ENCODE measurements at places on chromosomes 12 and 14.

- no peak for DNase-seq
These were observed 52.5 kb downstream of the SPIC start for GRCh38 chr12:101527682-101528081.

GRCh38 chr12:32437095-32437515 is 37.7 kb downstream of the FGD4 start:
- no peak for DNase-seq

DNA sequence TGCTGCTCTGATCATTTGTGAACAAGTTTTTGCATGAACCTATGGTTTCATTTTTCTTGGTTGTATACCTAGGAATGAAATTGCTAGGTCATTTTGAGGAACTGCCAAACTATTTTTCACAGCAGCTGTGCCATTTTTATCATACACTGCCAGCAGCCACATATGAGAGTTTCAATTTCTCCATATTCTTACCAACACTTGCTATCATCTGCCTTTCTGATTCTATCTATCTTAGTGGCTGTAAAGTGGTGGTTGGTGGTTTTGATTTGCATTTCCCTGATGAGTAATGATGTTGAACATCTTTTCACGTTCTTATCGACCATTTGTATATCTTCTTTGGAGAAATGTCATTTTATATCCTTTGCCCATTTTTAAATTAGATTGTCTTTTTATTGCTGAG is 146.1 kb downstream of the C12orf75 start:
- DNase-seq, result no peak

GRCh38 chr12:48999371-49000131 is at the start of gene DDN:
TSS of gene DDN (minus strand) at chr12:48999375. CDS start at chr12:48999287, 88 bp downstream.
- peak; percentile 86 for DNase-seq

GRCh38 chr14:100307766-100308426 is 1.7 kb upstream of the SLC25A29 start:
- DNase-seq, result peak; percentile 23

GRCh38 chr12:27539191-27539631 is 15.2 kb downstream of the PPFIBP1 start:
- DNase-seq, result no peak

- DNase-seq, result no peak
These were observed 40.9 kb downstream of the SGPP1 start for GRCh38 chr14:63686926-63687325.

DNA sequence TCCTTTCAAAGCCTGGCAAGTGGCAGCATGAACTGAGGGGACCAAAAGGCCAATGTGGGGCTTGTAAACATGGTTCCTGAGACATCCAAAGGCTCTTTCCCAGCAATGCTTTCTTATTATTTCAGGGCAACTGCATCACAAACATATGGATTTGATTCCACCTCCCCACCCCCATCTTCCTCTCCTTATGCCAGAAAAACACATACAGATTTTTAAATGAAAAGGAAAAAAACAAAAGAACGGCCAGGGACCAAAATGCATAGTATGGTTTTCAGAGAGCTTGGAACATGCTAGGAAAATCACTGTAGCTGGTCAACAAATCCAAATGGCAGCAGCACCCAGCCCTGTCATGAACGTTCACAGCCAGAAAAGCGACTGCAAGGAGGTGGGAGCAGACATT is 167.6 kb downstream of the ANO2 start:
- no peak for DNase-seq

DNA sequence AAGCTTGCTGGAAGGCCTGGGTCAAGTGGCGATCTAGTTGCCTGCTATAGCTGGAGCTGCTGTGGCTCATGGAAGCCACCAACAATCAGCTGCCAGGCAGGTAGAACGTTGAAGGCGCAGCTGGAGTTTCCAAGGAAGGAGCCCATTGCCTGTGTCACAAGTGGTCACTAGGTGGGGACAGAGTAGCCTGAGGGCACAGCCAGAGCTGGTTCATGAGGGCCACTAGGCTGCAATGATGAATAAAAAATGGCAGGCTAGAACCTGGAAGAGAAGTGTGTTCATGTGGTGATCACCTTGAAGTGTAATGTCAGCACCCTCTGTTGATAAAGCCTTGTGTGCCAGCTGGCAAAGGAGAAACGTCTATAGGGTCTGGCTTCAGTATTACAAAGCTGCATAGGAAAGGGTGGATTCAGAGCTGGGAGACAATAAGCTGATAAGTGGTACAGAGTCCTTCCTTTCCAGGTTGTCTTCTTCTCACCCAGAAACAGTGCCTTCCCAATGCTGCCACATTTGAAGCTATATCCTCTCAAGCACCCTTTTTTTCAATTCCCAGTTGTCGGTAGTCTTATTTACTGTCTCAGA is 165.8 kb downstream of the EMP1 start:
- DNase-seq, result peak; percentile 20

GRCh38 chr14:99055816-99056215 is 216.2 kb downstream of the BCL11B start:
- no peak for DNase-seq

- no peak for DNase-seq
These were observed 622.6 kb downstream of the AACS start for GRCh38 chr12:125687820-125688219.

DNA sequence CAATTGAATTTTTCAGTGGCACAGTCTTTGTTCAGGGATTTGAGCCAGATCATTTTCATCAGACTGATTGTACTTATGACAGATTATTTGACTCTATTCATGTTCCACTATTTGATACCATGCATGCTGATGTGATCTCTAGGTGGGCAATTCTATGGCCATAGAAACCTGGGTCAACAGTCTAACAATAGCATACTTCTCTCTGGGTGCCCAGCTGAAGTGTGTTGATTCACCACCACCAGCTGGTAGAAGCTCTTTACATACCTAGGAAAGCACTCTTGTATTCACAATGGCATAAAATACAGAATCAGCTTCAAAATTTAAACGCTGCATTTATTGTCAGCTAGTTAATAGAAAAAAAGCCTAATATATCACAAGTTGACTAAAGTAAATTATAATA is 90.2 kb upstream of the TMTC2 start:
- DNase-seq, result peak; percentile 54

GRCh38 chr12:31017535-31017934 is 56.1 kb upstream of the DDX11 start:
- DNase-seq, result no peak

- no peak for DNase-seq
These were observed 230.7 kb upstream of the RTL1 start for GRCh38 chr14:101134161-101134631.

DNA sequence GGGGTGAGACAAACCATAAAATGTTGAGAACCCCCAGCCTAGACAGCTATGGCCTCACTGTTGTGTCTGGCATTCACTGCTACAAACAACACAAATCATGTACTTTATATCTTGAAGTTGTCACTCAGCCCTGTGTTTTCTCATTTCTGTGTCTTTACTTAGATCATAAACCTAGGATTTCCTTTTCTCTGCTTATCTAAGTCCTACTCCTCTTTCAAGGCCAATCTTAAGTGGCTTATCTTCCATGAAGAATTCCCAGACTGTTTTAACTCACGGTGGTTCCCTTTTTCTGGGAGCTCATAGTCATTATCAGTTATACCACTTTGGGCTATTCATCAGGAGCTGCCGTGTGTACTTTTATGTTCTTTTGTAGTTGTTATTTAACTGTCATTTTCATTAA is 42.1 kb downstream of the FLRT2 start:
- no peak for DNase-seq

DNA sequence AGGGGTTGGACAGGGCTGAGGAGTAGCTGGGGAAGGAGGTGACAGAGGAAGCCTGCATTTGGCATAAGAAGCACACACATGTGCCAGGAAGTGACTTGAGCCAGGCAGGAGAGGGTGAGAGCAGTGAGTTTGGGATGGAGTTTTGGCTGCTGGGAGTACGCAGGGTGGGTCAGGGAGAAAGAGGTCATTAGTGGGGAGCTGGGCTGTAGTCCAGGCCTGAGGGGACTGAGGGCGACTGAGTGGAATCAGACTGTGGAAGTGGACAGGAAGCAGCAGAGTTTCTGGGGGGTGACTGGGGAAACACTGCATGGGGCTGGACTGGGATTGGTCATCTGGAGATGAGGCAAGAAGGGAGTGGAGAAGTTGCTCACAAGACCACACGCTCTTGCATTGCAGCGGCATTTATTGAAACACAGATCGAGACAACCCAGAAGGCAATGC is 7.6 kb downstream of the KRT85 start:
- DNase-seq, result no peak

- DNase-seq, result no peak
These were observed 8.7 kb downstream of the HOMEZ start for GRCh38 chr14:23277189-23277588.

DNA sequence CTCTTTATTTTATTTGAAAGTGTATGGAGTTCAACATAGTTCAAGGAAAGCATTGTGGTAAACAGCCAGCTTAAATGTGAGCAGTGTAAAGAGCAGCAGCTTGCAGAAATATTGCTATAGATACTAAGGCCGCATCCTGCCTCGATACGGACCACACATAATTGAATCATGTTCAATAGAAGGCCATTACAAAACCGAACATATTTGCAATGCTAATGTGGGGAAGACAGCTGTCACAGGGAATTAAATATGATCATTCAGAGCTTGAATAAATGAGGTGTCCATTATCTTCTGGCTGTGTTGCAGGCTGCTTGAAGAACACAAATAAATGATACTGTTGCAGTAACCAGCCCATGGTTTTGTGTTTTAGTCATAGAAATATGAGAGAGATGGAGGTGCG is 173.2 kb downstream of the BRMS1L start:
- DNase-seq, result no peak

DNA sequence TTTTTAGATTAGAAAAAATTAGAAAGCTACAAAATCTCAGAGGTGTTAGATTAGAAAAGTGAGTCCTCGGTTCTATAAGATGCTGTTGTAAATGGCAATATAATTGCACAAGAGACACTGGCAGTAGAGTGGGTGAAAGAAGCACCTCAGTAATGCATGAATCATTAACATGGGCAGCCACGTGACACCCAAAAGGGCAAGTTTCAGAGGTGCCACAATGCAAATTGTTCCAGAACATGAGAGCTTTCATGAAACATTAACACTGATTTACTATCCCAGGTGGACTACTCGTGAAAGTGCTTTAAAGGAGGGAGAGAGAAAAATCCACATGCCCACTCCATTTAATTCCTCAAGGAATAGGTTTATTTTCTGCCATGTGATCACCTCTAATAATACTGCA is 108.4 kb downstream of the PTPRR start:
- no peak for DNase-seq

GRCh38 chr12:110088936-110089335 is 35.2 kb upstream of the IFT81 start:
- DNase-seq, result no peak

- peak; percentile 61 for DNase-seq
These were observed at the start of gene KLC1 for GRCh38 chr14:103628684-103629502. TSS of gene KLC1 (plus strand) at chr14:103629211. CDS start at chr14:103654565, 25,354 bp downstream.

- DNase-seq, result no peak
These were observed 91.9 kb downstream of the IGF1 start for GRCh38 chr12:102388469-102388868.

GRCh38 chr12:14777271-14777670 is 26.0 kb downstream of the WBP11 start:
- DNase-seq, result no peak

DNA sequence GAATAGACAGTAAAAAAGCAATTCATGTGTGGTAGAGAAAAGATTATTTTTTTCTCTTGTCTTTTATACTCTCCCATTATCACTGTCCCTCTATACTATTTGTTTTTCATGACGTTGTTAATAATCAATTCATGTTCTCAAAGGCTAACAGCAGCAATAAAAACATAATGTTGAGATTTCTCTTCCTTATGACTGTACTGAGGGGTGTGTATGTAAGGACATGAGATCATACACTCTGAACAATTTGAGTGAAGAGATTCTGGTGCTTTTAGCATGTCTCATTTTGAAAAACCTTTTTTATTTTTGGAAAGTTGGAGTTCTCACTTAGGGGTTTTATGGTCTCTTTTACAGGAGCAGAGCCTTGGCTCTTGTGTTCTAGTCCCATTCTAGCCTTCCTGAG is 3.8 kb upstream of the TSPAN8 start:
- no peak for DNase-seq

DNA sequence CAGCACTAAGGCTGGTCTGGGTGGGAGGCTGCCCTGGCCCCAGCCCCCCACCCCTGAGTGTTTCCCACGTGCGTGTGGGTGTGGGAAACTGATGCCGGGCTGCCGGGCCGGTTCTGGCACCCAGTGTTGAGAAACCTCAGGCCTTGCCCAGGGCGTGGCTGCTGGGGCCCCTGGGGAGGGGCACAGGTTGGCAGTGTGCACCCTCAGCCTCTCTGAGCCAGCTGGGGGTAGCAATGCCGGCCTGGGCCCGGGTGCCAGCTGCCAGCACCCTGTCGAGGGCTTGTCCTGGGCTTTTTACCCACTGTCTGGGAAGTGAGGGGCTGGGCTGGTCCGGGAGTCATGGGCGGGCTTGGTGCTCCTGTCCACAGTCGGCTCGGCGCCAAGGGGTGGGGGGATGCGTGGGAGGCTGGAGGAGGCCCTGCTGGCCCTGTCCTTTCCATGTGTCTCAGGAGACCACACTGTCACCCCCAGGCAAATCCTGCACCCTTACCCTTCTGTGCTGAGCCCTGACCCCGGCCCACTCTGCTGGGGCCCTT is 15.7 kb downstream of the ASPG start:
- no peak for DNase-seq

- no peak for DNase-seq
These were observed 34.1 kb downstream of the NOC4L start for GRCh38 chr12:132178316-132178715.

- no peak for DNase-seq
These were observed 828 bp downstream of the MMAB start for GRCh38 chr12:109572506-109572845.

DNA sequence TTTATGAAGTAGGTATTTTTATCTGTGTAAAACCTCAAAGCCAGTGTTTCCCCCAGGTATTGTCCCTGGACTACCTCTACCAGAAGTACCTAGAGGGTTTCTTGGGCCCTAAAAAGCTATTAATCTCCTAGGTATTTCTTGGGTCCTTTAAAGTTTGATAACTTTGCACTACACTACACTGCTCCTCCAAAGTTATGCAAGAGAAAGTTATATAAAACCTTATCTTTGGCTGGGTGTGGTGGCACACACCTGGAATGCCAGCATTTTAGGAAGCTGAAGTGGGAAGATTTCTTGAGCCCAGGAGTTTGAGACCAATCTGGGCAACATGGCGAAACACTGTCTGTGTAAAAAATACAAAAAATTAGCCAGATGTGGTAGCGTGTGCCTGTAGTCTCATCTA is 34.9 kb downstream of the PTPN21 start:
- DNase-seq, result no peak

- no peak for DNase-seq
These were observed 10.3 kb downstream of the TNS2 start for GRCh38 chr12:53060064-53060720.

DNA sequence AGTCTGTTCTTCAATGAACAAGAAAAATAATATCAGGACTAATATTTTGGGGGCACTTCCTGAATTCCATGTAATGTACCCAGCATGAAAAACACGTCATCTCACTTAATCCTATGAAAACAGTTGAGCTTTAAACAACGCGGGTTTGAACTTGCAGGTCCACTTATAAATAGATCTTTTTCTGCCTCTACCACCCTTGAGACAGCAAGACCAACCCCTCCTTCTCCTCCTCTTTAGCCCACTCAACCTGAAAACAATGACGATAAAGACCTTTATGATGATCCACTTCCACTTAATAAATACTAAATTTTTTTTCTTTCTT is 203.9 kb upstream of the KRR1 start:
- DNase-seq, result no peak

GRCh38 chr12:88360343-88360742 is 218.2 kb downstream of the TMTC3 start:
- DNase-seq, result no peak

Data from NCI-H2171 treated with DMSO at 0.1 percent for 48 hours (cell line).